Omental fat pad (tissue), 4 donors: ENCODE measurements at places on chromosomes 4 and X. TPM values are rescaled to one million over a fixed set of nuclear protein-coding genes. Genes with fewer than 3 reads are reported as not detected.

DNA sequence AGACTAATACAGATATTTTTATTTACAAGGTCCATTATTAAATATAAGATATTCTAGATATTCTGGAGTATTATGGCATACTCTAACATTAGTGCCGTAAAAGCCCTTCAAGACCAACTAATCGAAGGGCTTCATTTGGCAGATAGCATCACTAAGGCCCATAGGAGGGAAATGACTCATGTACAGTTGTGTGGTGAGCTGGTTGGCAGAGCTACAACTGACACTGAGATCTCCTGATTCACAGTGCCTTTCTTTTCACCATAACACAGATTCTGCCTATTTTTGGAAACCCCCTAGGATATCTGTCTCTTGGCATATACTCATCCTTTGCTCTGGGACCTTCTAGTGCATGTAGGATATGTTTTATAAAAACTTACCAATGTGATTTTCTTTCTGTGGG lies 201.7 kb upstream of the AFF2 start:
- DNase-seq, result no peak

GRCh38 chrX:140949233-140949632 lies 53.2 kb upstream of the SPANXB1 start:
- no peak for DNase-seq

DNA sequence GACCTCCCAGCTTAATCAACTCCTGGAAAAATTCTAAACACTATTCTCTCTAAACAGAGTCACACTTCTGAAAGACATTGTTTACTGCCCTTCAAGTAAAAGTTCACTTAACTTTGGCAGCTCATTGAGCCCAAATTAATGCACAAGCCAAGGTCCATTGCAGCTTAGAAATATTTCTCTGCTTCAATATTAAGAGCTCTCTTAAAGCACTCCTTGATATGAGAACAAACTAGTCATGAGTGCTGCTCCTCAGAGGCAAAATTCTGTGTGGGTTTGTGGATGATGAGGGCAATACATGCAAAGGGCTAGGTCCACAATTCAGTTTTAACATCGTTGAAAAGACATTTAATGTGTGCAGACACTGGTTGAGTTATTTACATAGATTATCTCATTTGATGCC lies 12.8 kb upstream of the FMR1 start:
- no peak for DNase-seq

DNA sequence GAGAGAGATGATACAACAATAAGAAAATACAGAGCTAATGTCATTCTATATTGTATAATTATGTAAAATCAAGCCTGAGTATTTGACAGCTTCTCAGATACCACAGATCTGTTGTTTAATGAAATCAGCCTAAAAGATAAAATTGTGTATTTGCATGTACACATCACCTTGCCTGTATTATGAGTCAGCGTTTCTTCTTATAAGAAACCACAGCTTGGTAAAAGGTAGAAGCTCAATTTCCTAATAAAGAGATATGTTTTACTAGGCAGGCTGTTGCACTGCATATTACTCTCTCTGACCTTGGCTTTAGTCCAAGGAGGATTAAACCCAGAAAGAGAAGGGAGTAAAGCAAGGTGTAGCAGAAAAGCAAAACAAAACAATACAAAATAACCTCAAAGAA lies 121.3 kb downstream of the PPARGC1A start:
- DNase-seq, result no peak

- no peak for DNase-seq
Measured at GRCh38 chrX:78329486-78329885, 2.1 kb upstream of the CYSLTR1 start.

The CT83 gene
- not detected for total RNA-seq

DNA sequence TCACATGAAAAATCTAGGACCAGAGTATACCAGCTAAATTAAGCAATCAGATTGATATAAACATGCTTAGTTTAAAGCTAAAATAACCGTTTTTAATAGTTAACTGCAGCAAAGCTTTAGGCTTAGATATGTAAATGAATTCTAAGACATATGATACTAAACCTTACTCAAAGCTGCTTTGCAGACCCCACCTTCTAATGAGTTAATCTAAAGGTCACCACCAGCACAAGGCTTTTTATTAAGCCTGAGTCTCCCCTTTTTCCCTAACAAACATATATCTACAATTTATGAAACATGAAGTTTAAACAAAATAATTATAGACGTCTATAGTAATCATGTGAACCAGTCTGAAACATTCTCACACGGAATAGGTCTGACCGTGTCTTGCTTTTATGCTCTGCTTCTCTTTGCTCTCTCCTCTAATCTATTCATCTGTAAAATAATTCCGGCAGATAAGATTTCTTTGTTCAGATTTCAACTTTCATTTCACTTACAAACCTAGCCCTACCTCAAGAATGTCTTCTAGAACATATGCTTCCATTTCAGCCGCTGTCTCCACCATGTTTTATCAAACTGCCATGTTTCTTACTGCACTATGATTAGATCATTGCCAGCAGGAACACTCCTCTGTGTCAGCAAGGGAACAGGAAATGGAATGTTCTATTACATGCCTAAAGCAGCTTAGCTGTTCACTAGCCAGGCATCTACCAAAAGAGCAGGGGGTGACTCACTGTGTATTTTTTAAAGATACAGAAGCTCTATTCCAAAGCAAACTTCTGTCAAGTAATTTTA lies 35.9 kb downstream of the ANKRD17 start:
- no peak for DNase-seq

DNA sequence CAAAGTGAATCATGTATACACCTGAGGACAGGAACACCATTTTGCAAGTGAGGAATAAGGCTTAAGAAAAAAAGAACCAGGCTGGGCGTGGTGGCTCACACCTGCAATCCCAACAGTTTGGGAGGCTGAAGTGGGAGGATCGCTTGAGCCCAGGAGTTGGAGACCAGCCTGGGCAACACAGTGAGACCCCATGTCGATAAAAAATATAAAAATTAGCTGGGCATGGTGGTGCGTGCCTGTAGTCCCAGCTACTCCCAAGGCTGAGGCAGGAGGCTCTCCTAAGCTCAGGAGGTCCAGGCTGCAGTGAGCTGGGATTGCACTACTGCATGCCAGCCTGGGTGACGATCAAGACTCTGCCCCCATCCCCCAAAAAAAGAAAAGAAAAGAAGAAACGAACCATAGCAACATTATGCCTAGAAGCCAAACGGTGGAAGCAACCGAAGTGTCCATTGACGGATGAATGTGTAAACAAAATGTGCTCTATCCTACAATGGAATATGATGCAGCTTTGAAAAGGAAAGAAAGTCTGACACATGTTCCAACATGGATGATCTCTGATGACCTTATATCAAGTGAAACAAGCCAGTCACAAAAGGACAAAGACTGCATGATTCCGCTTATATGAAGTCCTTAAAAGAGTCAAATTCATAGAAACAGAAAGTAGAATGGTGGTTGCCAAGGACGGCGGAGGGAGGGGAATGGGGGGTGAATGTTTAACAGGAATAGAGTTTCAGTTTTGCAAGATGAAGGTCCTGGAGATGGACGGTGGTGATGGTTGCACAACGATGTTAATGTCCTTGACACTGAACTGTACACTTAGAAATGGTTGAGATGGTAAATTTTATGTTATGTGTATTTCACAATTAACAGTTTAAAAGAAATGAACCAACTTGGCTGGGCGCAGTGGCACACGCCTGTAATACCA lies 8.6 kb upstream of the KIAA0232 start:
- no peak for DNase-seq

DNA sequence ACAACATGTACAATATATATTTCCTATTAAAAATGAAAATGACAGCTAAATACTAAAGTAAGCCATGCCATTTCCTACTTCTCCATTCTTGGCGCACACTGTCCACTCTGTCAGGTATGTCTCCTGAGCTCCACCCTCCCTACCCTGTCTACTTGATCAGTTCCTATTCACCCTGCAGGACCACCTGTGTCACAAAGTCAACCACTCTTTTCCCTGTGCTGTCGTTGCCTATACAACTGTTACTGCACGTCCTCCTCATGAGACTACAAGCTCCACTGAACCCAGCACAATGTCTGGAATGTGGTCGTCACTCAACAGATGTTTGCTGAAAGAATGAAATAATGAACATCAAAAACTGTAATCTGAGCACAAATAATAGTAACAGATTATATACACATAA lies 54.9 kb downstream of the SLC9A7 start:
- DNase-seq, result no peak

The UGT8 gene
- total RNA-seq, result 0.12 TPM

The RPS6KA3 gene
- total RNA-seq, result 90.3 TPM
